Naive thymus-derived CD4-positive, alpha-beta T cell (primary cell): ENCODE measurements at places on chromosomes 7 and 10. TPM values are rescaled to one million over a fixed set of nuclear protein-coding genes. Genes with fewer than 3 reads are reported as not detected.

Gene ICA1
- 3.6 TPM for total RNA-seq

Gene UBTD1
- 1.3 TPM for total RNA-seq

Gene FOXI2
- total RNA-seq = 0.24 TPM

Gene HKDC1
- 4.1 TPM for total RNA-seq

Gene FAM25A
- total RNA-seq = not detected

Gene EN2
- not detected for total RNA-seq
